ENCODE measurements at places on chromosomes 11 and 22.

DNA sequence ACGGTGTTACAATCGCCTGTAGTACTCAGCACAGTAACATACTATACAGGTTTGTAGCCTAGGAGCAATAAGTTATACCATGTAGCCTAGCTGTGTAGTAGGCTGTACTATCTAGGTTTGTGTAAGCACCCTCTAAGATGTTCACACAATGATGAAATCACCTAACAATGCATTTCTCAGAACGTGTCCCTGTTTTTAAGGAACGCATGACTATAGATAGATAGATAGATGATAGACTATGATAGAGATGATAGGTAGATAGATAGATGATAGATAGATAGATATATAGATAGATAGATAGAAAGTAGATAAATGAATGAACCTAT, 203.9 kb downstream of the FAM76B start:
- DNase-seq = no peak

DNA sequence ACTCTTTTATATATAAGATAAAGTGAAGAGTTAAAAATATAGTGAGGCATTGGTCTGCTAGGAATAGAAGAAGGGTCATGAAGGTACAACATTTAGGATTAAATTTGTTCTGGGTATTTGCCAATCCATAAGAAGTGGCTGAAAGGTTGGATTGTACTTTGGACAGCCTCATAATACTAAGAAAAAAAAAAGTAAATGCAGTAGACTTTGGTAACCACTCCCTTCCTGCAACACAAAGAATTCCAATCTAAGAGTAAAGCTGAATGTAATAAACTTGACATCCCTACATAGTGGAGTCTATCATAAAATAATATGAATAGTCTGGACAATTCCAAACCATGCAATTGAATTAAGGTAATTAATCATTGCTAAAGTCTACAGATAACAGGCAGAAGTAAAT, 2294.4 kb downstream of the LRRC4C start:
- DNase-seq = no peak

DNA sequence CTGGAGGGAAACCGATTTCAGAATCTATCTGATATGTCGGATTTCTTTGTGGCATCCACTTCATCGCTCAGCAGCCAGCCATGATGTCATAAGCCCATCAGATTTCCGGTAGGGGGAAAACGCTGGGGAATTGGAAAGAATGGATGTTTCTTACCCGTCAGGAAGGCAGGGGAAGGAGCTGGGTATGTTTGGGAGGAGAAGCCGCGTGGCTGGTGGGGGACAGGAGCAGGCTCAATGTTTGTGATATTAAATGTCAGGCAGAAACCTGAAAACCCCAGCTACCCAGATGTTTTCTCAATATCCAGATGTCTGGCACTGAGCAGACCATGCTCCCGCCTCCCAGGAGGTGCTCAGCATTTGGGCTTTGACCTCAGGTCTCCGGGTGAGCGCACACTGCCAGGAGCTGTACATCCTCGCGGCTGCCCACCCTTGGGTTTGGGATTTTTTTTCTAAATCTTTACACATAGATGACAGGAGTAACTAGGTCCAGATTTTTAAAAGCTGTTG, 67.5 kb downstream of the NFAM1 start:
- DNase-seq = no peak

DNA sequence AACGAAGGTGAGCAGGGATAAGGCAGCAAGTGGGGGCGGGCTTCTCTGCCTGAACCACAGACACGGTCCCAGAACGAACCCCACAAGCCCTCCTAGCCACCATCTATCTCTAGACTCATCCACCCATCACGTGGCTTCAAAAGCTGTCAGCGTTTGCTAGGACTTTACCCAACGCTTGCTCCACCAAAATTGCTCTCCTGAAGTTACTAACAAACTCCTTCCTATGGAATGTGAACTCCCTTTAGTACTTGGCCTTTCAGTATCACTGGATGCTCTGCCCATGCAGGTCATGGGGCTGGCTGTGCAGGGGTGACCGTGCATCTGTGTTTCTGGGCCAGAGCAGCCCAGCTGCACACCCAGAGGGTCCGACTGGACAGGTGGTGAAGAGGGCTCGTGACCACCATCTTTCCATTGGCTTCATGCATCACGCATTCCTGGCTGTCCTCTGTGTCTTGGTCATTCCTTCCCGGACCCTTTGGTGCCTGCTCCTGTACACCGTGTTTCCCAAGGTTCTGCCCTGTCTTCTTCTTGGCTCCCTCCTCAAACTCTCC, 85.1 kb downstream of the MYO7A start:
- DNase-seq = no peak

DNA sequence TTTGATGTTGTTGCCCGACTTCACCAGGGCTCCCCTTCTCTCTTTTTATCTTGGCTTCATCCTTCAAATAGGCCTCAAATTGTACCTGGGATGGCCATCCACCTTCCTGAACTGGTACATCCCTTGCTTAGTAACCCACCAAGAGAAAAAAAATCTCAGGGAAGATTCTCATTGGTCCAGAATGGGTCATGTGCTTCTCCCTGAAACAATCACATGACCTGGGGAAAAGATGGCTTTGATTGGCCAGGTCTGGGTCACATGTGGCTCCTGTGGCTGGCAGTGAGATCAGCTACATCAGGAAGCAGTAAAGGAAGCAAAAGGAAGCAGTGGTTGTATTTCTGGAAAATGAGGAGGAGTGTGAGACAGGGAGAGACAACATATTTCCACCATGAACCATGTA, 540.2 kb downstream of the MIAT start:
- no peak for DNase-seq

- no peak for DNase-seq
These were observed 4.7 kb downstream of the KCTD17 start for GRCh38 chr22:37056246-37056645.

DNA sequence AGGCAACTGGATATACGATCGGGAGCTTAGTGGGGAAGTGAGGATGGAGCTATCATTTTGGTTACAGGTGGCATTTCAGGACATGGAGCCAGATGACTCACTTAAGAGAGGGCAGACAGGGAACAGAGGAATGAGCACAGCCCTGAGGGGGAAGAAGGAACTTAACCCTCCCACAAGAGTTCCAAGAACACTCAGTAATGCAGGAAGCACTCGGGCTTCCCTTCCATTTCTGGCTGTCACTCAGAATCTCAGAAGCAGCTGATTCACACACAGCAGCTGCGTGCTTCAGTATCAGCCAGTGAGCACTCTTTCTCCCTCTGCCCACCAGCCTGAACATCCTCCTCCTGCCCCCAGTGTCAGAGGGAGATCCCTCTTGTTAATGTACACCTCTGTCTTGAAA, 34.8 kb downstream of the EFCAB6 start:
- peak; percentile 44 for DNase-seq

GRCh38 chr11:110121204-110121603, 28.0 kb downstream of the ZC3H12C start:
- DNase-seq = peak; percentile 9

GRCh38 chr11:90219438-90219837, 3.4 kb downstream of the CHORDC1 start:
- no peak for DNase-seq

GRCh38 chr11:118838905-118839553, 44.7 kb upstream of the CXCR5 start:
- DNase-seq = no peak

DNA sequence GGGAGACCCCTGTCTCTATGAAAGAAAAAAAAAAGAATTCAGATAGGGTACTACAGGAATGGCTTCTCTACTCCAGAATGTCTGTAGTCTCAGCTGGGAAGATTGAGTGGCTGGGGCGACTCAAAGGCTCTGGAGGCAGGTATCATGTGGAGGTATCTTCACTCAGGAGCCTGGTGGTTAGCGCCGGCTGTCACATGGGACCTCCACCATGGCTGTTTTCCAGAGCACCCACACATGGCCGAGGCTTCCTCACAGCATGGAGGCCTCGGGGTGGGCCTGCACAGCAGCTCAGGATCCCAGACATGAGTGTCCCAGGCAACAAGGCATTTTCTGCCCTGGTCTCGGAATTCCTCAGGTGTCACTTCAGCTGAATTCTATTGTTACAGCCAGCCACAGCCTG, 10.1 kb downstream of the RPS13 start:
- no peak for DNase-seq

DNA sequence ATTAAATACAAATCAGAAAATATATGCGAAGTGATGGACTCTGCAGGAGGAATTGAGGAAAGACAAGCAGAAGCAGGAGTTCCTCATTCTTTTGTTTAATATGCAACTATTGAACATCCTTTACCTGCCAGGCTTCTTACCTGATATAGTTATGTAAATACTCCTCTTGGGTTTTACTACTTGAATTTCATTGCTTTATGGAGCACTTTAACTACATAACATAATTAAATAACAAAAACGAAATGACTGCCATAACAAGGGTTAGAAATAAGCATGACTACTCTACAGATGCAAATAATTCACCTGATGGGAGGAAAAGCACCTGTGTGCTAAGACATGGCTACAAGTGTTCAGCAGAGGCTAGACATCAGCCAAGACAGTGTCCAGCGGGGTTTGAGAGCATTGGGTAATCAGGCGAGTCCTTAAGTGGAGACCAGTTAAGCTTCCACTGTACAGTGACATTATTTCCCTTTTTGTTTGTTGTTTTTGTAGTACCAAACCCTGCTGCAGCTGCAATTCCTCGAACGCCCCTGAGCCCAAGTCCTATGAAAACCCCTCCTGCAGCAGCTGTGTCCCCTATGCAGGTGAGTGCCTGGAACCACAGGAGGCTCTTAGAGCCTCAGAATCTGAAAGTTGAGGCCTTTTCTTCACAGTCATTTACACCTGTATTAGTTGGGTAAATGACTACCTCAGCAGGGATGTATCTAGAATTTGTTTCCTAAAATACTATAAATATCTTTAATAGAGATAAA, 67.4 kb downstream of the SPECC1L start:
- DNase-seq = no peak

DNA sequence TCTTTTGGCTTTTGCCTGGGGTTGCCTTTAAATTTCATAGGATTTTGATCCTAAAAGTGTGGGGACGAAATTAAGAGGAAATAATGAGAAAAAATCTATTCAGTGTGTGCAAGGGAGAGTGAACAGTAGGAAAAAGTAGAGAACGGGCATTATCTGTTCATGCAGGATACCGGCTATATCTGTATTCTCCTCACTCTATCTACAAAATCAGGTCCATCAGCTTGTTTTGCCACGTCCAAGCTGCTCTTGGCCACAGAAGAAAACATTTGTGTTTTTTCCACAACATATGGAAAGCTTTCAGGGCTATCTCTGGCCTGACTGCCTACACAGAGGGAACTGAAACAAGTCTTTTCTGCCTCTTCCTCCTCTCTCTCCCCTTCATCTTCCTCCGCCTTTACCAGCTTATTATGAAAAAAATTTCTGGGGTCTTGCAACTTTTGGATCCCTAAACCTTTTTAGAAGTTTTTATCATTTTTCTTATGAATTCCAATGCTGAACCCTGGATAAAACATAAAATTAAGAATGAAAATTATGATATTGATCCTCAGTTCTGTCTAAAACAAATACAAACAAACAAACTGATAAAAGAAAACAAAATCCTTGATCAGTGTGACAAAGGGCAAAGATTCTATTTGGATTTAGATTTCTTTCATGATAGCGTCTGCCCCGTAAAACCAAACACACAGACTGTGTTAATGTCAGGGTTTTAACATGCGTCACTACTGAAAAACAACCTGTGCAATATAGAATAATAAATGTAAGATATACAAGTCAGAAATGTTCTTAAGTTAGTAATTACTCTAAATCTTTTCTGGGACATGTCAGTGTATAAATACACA, 219.7 kb downstream of the CNTN5 start:
- DNase-seq = no peak

- peak; percentile 10 for DNase-seq
These were observed 380.3 kb downstream of the AASDHPPT start for GRCh38 chr11:106457727-106458126.

DNA sequence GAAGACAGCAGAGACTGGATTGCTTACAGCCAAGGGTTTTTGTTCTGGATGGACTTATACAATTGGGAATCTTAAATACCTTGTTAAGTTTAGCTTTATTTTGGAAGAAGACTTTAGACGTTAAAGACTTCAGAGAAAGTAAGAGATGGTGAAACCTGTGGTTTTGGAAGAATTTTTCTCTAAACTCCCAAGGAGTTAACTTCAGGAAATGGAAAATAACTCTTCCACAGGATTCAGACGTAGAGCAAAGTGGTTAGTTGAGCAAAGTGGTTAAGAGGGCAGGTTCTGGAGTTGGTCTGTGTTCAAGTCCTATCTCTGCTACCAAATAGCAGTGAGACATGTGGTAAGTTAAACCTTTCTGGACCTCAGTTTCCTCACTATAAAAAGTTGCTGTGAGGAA, 12.8 kb downstream of the PITPNB start:
- no peak for DNase-seq

GRCh38 chr22:50530877-50531545, 1.2 kb upstream of the TYMP start:
- peak; percentile 81 for DNase-seq

DNA sequence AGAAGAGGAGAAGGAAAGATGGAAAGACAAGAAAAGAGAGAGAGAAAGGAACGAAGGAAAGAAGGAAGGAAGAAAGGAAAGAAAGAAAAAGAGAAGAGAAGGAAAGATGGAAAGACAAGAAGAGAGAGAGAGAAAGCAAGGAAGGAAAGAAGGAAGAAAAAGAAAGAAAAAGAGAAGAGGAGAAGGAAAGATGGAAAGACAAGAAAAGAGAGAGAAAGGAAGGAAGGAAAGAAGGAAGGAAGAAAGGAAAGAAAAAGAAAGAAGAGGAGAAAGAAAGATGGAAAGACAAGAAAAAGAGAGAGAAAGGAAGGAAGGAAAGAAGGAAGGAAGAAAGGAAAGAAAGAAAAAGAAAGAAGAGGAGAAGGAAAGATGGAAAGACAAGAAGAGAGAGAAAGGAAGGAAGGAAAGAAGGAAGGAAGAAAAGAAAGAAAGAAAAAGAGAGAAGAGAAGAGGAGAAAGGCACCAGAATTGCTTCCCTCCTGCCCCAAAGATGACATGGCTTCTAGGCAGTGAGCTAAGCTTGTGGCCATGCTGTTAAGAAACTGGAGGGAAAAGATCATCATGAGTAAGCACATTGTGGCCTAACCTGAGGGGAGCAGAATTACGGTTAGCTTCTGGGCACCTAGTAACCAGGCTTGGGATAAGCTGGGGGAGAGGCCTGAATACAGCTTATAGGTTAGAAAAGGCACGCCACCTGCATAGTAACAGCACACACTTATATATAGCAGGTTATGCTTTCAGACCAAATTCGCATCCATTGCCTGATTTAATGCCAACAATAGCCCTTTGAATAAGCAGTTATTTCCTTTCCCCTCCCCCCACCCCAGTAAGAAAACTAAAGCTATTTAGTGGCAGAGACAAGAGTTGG, 2.3 kb upstream of the ST3GAL4 start:
- DNase-seq = peak; percentile 55

DNA sequence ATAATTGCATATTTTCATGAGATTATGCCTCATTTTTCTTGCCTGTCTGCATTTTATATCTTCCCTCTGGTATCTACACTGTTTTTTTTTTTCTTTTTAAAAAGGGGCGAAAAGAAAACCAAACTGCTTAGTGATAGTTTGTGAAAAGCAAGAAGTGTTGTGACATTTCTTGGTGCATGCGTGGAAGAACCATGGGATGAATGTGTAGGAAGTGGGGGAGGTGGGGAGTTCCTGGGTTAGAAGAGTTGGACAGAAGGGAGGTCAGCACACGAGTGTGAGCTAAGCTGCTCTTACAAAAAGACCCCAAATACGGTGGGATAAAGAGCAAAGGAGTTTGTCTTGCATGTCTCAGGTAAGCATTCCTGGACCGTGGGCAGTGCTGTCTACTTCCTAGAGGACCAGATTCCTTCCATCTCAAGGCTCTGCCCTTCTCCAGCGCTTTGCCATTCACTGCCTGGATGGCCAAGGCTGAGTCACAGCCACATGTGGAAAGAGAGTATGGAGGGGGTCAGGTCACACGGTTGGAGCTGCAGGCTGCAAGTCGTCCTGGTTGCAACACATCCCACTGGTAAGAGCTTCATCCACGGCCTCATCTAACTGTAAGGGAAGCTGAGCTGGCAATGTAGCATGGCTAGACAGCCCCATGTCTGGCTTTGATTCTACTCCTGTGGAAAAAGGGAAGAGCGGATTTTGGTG, 300.6 kb downstream of the DDX10 start:
- peak; percentile 50 for DNase-seq
